ENCODE measurements at places on chromosomes 3 and 15.

DNA sequence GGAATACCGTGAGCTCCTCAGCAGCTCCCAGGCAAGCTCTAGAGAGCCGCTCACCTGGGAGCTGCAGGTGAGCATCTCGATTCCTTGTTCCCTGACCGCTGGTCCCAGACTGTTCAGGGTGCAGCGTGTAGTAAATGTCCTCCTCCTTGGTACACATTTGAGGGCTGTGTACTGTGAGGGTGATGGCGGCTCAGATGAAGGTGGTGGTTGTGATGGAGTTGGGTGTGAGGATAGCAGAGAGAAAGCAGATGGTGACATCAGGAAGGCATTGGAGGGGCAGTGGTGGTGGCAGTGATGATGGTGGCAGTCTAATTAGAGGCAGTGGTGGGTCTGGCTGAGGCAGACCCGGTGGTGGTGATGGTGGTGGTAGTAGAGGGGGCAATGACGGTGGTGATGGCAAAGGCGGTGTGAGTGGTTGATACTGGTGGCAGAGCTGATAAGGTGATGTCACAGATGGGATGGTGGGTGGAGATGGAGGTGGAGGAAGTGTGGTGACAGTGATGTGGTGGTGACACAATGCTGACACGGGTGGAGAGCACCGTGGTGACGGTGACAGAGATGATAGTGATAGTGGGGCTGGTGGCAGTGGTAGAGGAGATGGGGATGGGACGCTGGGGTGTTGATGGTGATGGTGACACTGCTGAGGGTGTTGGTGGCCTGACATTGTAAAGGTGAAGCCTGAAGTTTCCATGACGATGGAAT, at the start of gene DNAJB8:
TSS of gene DNAJB8 (minus strand) at position 51 of the 702 bp plus-strand sequence. CDS start 3,645 bp downstream, outside the sequence.
- DNase-seq: no peak

GRCh38 chr3:59717679-59718205, 667.9 kb upstream of the CFAP20DC start:
- DNase-seq: no peak

GRCh38 chr3:12443781-12444522, 40.3 kb upstream of the TSEN2 start:
- DNase-seq: no peak

- no peak for DNase-seq
Measured at GRCh38 chr3:100205171-100205570, 55.6 kb upstream of the TBC1D23 start.

DNA sequence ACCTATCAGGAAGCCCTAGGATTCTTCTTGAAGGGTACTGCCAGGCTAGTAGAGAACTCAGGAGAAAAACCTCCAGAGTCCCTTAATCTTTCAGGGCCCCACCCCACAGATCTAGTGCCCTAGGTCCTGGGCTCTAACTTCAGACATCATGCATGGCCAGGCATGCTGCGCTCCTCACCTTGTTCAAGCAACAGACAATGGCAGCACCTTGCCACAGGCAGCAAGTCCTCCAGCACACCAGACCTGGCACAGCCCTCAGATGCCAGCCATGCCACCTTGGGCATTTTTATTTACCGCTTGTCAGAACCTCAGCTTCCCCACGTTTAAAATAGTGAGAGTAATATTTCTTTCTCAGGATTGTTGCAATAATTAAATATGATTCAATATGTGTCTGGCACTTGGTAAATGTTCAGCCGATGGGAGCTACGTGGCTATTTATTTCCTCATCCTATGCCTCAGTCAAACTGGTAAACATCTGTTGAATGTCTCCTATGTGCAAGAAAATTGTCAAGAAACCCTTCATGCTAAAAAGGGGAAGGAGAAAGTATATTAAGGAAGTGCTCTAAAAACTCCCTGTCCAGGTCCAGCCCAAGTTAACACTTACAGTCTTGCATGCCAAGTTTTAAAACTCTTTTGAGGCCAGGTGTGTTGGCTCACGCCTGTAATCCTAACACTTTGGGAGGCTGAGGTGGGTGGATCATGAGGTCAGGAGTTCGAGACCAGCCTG, 14.5 kb upstream of the CCR1 start:
- no peak for DNase-seq

- no peak for DNase-seq
Measured at GRCh38 chr3:190119461-190120268, 1.0 kb downstream of the P3H2 start.

- DNase-seq: no peak
Measured at GRCh38 chr3:146929696-146930095, 324.6 kb upstream of the PLSCR5 start.

DNA sequence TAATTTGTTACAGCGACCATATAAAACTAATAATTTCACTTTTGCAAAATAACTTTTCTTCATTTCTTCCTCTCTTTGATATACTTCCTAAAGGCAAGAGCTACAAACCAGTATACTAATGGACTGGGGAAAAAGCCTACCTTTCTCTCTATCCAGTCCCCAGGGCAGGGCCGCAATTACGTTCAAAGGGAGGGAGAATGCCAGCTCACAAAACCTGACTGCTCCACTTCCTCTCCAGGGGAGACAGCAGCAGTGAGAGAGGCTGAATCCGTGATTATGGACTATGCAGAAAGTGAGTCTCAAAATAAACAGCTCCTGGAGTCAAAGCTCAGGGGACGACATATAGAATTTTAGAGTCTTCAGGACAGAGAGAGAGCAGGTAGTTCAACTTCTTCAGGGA, 126.9 kb upstream of the HES1 start:
- DNase-seq: no peak

DNA sequence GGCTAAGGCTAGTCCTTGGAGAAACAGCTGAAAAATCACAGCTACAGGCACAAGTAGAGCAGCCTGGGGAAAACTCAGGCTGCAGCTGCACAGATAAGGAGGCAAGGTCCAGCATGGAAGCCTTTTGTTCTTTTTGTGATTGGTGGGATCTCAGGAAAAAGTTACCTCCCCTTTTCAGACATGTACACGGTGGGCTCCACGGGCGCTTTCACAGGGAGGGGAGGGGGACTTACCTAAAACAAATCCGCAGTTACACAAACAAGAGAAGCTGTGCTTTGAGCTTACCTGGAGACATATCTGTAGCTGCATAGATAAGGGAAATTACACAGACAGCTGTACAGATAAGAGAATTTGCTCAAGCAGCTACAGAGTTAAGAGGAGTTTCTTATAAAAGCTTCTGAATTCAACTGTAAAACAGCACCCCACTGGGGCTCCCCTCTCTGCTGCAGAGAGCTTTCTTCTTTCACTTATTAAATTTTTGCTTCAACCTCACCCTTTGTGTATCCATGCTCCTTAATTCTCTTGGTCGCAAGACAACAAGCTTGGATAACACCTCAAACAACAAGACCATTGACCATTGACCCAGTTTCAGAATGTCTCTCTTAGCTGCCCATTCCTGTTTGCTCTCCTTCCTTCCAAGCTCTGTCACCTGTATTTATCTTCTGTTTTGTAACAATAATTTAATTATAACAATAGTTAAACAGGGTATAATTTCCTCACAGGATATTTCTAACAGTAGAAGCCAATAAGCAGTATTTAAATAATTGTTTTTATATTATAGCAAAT, 10.9 kb upstream of the CD200 start:
- DNase-seq: no peak

DNA sequence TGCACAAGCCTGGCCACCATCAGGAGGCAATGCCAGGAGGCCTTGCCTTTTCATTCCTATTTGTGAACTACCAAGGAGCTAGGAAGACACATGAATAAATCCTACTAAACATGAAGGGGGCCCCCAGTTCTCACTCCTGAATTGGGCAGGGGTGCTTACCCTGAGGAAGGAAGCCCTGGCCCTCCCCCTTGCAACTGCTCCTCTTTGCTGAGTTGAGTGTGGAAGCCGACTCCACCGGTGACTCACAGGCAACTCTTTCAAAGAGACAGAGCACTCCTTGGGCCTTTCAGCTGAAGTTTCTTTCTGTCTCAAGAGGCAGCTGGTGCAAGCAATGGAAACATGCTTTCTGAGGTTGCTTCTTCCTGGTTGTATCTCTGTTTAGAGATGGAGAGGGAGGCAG, 1.7 kb downstream of the GABRG3 start:
- no peak for DNase-seq

GRCh38 chr15:77545058-77545457, 87.7 kb downstream of the LINGO1 start:
- no peak for DNase-seq

DNA sequence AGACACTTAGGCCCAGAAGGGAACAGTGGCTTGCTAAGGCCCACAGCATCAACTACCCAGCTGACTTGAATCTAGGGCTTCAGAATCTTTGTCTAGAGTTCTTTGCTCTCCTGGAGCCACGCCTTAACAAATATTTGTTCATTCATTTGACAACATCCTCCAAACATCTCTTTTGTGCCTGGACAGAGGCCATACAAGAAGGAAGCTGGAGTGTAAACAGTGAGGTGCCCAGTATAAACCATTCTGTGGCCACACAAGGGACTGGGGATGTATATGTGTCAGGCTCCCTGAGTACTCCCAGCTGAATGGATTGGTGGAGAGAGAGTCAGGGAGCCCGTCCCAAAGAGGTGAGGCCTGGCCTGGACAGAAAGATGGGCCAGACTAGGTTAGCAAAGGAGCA, 3.4 kb downstream of the CIB2 start:
- no peak for DNase-seq

DNA sequence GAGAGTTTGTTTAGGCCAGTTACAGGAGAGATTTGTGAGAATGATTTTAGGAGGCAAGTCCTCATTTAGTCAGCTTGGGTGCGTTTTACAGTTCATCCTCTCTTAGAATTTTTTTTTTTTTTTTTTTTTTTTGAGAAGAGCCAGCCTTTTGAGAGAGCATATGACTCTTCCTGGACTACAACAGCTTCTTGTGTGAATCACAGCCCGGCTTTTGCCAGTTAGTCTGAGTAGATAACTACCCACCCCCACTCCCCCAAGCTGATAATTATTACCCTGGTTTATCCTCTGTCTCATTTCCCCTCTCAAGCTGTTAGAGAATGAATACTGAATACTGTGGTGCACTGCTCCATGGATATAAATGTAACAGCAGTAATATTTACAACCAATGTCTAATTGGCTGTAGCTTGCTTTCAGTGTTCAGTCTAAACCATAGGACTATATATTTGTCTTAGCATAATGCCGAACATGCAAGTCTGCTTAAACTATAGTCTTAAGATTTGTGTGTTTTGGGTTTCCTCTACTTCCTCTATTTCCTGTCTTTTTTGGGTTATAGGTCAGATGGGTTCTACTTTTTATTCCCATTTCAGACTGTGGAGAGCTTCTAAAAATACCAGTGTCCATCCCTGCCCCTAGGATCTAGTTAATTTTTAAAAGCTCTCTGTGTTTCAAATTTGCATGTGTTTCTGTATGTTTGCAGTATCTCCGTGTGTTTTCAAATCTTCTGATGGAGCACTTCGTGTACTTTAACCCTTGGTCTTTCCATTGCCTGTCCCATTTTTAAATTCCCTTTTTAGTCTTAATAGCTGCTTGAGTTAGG, 8.0 kb downstream of the CHD2 start:
- DNase-seq: no peak

DNA sequence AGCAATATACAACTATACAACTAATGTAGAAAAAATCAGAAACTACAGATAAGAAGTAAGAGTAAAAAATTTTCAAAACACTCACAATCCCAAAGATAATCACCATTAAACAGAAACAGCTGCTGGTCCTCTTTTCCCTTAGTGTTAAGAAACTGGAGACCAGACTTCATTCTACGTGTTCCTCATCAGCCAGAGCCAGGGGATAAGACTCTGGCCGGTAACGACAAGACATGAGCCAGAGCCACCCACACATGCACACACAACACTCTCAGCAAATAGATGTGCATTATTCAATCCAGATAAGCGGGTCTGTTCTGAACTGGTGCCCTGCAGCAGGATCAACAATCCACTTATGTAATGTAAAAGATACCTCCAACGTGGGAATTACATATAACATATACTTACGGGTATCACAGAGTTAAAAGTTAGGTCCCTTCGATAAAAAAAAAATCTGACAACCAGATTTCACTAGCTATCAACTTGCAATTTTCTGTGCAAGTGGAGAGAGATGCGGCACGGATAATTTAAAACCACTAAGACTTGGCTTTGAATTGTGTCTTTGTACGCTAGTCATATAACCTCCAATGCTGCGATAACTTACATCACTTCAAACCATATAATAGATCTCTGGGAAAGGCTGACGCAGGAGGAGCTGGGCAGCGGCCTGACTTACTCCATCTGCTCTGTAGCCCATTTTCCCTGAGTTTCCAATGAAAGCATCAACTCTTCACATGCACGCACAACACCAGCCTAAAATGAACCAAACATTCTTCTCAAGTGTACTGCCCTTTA, 17.8 kb downstream of the PRICKLE2 start:
- no peak for DNase-seq

DNA sequence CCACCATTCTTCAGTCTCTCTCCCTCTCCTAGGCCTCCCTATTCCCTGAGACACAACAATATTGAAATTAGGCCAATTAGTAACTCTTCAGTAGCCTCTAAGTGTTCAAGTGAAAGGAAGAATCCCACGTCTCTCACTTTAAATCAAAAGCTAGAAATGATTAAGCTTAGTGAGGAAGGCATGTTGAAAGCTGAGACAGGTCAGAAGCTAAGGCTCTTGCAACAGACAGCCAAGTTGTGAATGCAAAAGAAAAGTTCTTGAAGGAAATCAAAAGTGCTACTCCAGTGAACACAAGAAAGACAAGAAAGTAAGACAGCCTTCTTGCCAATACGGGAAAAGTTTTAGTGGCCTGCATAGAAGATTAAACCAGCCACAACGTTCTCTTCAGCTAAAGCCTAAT, 41.3 kb downstream of the PPM1L start:
- no peak for DNase-seq

GRCh38 chr15:25717457-25718168, 145.5 kb downstream of the ATP10A start:
- DNase-seq: no peak

GRCh38 chr3:121883507-121883906, 10.7 kb upstream of the SLC15A2 start:
- no peak for DNase-seq

- no peak for DNase-seq
Measured at GRCh38 chr3:108381529-108382140, 85.3 kb downstream of the HHLA2 start.

DNA sequence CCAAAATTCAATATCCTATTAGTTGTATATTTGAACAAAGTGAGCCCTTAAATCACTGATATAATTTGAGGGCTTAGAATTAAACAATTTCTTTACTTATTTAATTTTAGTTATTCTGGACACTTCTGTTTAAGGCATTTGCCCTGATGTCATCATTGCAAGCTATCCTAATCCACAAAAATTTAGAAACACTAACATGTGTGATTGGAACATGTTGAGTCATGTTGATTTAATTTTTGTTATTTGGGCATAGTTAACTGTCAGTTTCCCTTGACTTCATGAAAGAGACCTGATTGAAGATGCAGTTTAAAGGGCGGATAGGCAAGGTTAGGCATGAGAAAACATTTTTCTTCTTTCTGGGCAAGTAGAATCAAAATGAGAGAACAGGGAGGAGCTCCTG, 682.6 kb downstream of the ROBO1 start:
- DNase-seq: no peak

GRCh38 chr3:143514874-143515273, 333.4 kb downstream of the SLC9A9 start:
- no peak for DNase-seq

Data from right renal pelvis (tissue), 4 donors.